Adipocyte (in vitro differentiated cells): ENCODE measurements at places on chromosomes 2 and 18.

- no peak for DNase-seq
Observed at GRCh38 chr2:163751696-163752095, 15.9 kb upstream of the FIGN start.

DNA sequence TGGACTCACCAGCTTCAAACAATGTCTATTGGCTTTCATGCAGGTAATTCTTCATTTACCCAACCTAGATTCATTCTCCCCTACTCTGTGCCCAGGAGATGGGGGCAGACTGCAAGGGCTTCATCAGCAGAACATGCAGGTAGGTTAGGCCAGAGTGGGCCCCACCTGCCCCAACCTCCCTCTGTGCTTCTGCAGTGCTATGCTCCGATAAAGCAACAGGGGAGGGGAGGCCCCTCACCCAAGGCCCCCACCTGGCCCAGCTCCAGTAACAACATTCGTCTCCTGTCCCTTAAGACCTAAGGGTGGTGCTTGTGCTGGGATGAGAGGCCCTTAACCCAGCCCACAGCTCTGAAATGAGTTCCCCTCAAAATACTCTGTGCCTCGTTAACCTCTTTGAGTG is 16.7 kb upstream of the GYPC start:
- DNase-seq, result no peak

DNA sequence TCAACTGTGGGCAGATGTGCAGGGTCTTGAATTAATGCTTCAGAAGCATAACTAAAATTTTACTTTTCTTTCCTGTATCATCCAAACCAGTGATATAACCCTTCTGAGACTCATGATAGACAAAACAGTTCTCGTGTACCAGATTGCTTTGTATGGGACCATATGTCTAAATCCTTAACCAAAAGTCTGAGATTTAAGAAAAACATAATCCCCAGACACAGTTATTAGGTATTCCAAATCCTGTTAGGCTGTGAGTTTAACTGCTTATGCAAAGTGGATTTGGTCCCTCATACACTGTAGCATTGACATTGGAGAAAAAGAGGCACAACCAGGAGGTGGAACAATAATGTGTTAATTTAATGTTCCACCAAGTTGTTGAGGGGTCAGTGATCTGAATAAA is 235.0 kb downstream of the PMAIP1 start:
- no peak for DNase-seq

DNA sequence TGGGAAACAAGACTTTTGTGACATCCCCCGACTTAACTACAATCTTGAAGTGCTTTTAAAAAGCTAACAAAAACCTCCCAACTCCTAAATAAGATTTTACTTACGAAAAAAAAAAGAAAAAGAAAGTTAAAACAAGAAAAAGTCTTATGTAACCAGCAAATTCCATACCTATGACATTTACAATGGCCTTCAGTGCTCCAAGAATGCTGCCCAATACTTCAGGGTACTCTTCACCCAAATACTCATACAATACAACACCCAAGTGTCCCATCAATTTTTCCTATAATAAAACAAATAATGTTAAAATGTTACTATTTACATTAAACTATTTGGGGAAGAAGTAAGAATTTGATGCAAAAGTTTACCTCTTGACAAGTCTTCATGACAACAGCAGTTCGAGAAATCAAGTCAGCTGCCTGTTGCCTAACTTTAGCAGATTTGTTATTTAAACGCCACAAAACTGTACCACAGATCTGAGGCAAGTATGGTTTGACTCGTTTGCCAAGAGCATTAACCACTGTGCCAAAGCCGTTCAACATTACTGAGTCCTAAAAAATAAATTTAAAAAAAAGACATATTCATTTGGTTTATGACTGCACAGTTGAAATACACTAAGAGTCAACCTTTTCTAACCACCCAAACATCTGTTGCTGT is 34.8 kb downstream of the SF3B1 start:
- DNase-seq, result no peak

- no peak for DNase-seq
Observed at GRCh38 chr2:2656115-2657011, 325.3 kb upstream of the MYT1L start.

DNA sequence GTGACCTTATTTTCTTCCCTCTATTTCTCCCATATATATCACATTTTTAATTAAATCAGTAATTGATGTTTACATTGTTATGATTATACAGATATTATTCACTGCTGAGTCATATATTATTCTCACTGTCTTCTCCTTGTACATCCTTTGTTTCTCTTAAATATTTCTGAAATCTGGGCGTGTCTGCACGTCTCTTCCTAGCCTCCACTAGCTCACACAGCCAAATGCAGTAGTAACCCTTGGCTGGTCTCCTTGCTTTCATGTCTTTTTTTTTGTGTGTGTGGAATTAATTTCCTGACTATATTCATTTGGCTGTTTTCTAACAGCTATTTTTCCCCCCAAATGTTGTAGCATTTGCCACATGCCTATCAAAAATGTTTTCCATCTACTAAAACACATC is 15.8 kb downstream of the CCNYL1 start:
- DNase-seq, result peak; percentile 62

- DNase-seq, result no peak
Observed at GRCh38 chr2:120208381-120209353, 14.5 kb downstream of the TMEM185B start.

- peak; percentile 46 for DNase-seq
Observed at GRCh38 chr2:14635391-14635871, 2.9 kb downstream of the LRATD1 start.

DNA sequence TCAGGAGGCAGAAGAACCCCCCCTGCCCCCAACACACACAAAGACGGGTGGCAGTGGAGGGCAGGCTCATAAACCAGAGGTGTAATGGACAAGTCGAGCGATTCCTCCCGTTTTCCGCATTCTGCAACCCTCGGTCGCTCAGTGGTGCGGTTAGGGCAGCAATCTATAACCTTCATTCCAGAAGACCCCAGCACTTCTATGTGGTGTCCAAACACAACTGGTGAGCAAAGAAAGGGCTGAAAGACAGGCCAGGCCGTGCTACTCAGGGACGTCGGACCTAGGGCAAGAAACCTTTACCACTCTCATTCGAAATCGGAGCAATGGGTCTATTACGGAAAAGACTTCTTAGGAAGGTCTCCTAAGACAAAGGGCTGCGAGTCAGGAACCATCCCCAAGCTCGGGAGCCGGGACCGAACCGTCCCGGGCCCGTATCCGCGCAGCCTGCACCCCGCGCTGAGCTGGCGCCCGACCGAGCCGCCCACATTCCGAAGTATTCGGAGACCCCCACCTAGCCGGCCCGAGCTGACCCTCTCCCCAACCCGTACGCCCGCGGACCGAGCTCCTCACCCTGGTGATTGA is 568 bp downstream of the ARL5A start:
- DNase-seq, result peak; percentile 57

DNA sequence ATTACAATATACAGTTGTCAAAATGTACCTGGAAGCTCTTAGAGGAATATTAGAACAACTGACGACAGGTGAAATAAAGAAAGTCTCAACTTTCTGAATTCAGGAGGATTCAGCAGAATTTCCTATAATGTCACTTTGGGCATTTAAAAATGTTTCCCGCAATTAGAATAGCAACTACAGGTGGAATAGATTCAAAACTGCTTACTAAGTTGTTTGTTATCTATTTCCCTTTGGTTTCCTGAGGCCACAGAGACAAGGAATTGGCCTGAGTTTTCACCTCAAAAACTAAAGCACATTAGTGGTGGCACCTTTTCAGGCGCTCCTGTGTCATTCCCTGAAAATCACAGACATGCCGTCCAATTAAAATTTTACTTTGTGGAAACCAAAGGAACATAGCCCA is 729.2 kb upstream of the FANCL start:
- no peak for DNase-seq

DNA sequence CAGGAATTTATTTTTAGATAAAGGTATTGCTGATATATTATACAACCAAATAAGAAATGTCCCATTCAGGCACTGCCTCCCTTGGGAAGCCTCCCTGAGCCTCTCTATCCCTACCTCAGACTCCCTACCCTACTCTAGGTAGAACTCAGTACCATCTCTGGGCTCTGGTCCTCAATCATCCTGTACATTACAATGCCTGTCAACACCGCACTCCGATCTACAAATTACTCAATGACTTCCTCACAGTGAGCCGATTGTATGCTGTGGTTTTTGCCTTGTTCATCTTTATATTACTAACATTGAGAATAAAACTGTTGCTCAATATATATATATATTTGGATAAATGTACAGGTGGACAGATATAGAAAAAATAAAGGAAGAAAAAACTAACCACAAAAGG is 207.5 kb downstream of the STK39 start:
- no peak for DNase-seq

DNA sequence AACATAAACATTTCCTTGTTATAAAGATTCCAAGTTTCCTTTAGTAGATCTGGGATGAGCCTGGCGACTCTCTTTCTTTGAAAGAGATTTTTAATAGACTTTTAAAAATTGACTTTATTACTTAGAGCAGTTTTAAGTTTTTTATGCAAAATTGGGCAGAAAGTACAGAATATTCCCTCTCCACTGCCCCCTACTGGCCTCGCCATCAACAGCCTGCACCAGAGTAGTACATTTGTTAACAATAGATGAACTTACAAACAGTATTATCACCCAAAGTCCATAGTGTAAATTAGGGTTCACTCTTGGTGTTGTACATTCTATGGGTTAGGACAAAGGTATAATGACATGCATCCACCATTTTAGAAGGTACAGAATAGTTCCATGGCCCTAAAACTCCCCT is 3.9 kb downstream of the MAP3K19 start:
- no peak for DNase-seq

- DNase-seq, result no peak
Observed at GRCh38 chr2:240707043-240707756, 15.5 kb downstream of the AQP12A start.

DNA sequence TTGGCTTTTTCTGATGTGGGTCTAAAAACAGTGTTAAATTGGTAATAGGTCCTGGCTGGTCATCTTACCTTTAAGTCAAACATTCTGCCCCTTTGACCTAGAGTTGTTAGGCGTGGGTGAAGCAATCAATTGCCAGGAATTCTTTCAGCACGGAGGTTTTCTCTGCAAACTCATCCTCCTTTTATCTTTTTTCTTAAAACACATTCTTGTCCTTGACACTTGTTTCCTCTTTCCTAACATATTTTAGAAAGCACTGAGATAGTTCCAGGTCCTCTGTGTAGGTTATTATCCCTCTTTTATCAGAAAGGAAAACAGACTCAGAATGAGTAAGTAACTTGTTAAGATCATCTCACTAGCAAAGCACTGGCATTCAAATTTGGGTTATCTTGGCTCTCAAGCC is 18.6 kb upstream of the AP1S3 start:
- no peak for DNase-seq

DNA sequence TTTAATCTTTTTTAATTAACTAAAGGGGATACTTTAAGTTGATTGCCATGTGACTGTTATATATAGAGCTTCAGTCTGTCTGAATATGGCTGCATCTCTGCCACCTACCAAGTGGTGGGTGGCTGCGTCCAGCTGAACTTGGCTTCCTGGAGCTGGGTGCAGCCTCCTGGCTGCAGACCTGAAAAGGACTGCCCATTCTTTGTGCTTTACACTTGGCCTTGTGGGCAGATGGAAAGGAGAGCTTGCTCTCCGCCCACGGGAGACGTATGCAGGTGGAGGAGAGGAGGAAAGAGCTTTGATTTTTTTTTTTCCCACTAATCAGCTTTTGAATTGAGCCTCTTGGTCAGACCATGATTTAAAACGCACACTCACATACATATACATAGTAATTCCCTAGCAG is 34.7 kb downstream of the NCK2 start:
- DNase-seq, result no peak
